ENCODE measurements at places on chromosomes 4 and X.

GRCh38 chrX:48474127-48474526, 1.9 kb upstream of the FTSJ1 start:
- no peak for DNase-seq

GRCh38 chrX:7086384-7086783, 61.1 kb upstream of the STS start:
- DNase-seq = no peak

GRCh38 chrX:153055871-153056749, at the start of gene PNMA3:
Gene PNMA3 (plus strand): TSS chrX:153056470. CDS start chrX:153057056, 586 bp downstream.
- no peak for DNase-seq

GRCh38 chrX:13220916-13221315, 98.9 kb downstream of the ATXN3L start:
- no peak for DNase-seq

DNA sequence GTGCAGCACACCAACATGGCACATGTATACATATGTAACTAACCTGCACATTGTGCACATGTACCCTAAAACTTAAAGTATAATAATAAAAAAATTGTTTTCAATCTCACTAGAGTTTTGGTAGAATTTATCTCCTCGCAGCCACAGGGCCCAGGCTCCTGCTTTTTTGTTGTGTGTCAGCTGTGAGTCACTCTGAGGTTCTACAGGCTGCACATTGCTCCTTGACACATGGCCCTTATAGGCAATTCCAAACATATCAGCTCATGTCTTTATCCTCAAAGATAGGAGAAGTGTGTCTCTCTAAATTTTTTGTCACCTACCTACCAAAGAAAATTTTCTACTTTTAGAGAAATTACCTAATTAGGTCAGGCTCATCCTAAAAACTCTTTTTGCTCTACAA, 252.1 kb upstream of the ADGRL3 start:
- no peak for DNase-seq

DNA sequence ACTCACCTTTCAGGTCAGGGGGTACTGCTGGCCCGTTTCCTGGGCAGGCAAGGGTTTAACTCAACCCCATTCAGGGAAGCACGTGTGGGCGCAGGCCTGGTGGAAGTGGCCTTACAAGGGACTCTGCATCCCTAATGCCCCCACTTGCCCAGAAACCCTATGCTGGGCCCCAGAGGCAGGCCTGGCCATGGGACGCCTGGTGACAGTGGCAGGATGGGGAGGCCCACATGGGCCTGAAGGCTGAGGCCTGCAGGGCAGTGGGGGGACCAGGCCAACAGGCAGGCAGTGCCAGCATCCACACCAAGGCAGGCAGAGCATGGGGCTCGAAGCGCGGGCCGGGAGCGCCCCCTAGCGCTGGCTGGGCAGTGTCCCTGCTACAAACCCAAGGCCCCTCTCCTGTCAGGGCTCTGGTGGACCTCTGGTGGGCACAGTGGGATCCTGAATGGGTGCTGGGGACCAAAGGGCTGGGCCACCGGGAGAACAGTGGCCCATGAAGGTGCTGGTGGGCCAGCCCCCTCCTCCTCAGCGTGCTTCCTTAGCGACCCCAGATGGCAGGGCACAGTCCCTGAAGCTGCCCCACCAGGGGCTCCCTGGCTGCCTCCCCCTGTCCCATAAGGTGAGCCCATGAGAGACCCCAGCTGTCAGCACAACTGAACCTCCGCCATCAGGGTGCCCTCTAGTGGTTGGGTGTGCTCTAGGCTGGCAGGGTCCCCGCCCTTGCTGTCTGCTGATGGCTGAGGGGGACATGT, 16.8 kb downstream of the FGFR3 start:
- peak; percentile 60 for DNase-seq

DNA sequence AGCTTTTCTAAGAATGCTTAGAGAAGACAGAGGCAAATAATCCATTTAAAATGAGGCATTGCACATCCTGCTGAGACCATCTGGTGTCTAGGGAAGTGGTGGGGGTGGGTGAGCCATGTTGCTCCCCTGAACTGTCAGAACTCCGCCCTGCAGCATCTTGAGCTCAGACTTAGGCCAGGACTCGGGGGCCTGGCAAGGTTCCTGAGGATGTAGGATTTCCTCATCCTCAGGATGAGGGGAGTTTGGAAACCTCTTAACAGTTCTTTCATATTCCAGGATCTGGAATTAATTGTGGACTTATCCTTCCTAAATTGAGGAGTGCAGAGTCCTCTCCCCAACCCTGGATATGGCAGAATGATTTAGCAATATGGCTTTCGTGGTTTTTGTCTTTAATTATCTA, 6.6 kb downstream of the TLL1 start:
- no peak for DNase-seq

- no peak for DNase-seq
Measured at GRCh38 chrX:6640727-6641126, 105.8 kb upstream of the VCX3A start.

DNA sequence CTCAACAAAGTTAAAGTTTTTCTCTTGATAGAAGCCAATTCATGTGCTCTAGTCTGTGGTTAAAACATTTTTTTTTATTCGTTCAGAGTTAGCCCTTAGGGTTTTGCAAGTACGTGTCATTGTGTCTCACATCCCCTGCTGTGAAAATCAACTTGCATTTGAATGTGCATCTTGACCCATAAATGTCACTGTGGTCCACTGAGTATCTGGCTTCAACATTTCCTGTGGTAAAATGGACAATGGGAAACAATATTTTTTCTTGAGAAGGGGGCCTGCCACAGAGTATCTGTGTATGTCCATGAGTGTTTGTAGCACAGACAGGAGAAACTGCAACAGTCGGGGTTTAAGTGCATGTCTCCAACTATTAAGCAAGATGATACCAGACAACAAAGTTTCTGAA, 554.8 kb upstream of the TENM3 start:
- no peak for DNase-seq

- no peak for DNase-seq
Measured at GRCh38 chr4:85769009-85769408, 294.1 kb downstream of the ARHGAP24 start.

DNA sequence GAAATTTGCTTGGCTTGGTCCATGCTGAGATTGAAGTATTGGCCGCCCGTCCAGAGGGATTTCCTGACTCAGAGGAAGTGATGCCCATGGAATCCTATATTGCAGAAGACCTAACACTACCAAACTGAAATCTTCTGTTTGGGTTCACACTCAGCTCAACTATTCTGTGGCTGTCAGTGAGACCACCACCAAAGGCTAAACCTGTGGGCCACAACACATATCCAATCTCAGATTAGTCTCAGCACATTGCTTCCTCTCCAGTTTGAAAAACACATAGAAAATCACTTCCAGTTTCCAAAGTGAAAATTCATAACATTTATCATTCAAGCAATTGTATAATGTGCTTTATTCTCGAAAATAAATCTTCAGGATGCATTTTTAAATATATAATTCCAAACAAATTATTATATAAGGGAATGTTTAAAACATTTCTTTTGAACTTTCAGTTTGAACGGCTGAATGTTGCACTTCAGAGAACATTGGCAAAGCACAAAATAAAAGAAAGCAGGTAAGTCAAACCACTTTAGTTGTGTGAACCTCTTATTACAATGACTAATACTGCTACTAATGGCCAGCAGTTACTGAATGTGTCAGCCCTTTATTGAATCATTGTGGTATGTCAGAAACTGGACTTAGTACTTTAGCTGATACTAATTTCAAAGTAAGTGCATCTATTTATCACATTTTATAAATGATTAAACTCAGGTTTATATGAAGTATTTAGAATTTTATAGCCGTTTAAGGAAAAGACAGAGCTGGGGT, 37.0 kb downstream of the GUCY1A1 start:
- DNase-seq = no peak

DNA sequence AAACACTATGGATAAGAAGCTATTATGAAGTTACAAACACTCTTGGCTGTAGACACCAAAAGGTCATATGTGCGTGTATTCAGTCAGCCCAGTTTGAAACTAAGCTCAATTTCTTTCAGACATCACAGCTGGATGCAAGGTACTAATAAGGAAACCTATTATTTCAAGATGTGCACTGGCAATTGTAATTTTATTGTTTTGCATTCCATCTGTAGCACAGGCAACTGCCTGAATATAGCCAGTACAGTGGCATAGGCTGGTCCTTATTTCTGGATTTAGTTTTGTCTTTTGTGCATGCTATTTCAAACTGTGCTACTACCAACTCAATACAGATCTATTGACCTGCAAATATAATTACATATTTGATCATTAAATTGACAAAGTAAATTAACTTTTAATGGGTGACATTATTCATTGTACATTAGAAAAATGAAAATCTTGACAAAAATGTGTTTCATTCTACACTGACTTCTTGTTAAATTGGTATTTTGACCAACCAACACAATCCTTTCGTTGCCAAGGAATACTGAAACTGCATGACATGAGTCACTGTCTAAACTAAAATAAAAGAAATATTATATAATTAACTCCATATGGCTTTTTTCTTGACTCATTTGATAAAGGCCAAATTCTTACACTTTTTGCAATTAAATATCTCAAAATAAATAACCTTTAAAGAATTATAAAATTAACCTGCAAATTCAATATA, 594.3 kb upstream of the ADGRL3 start:
- DNase-seq = no peak

DNA sequence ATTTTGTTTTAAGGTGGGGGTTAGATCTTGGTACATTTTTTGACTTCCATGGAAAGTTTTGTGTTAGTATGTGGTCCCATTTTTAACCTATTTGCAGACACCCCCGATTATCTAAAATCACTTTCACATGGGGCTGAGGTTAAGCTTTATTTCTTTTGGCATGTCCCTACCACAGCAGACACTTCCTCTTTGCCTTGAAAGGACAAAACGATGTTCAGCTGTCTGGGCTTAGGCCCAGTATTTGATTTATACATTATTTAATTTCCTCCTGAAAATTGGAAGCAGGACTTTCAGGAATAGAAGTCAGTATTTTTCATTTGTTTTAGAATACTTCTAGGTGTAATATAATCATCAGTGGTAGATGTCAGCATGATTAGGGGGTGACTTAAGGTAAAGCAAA, 112.4 kb upstream of the SPRY1 start:
- DNase-seq = no peak

GRCh38 chr4:169099771-169100180, 89.7 kb upstream of the CBR4 start:
- DNase-seq = no peak

DNA sequence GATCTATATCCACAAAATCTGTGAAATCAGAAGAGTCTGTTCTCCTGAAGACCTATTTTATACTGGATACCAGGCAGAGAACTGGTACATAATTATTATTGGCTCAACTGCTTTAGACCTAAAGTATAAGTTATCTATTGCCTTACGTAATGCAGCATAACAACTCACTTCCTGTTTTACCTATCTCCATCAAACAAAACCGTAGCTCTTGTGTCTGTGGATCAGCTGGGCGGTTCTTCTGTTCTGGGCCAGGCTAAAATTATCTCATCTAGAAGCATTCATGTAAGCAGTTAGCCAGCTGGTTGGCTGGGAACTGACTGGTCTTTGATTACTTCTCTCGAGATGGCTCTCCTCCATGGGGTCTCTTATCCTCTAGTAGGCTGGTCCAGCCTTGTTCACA, 57.8 kb downstream of the PPP1R2C start:
- no peak for DNase-seq

- DNase-seq = no peak
Measured at GRCh38 chr4:186724864-186725468, 1.3 kb upstream of the FAT1 start.

- no peak for DNase-seq
Measured at GRCh38 chr4:78749972-78750727, 26.0 kb upstream of the BMP2K start.

DNA sequence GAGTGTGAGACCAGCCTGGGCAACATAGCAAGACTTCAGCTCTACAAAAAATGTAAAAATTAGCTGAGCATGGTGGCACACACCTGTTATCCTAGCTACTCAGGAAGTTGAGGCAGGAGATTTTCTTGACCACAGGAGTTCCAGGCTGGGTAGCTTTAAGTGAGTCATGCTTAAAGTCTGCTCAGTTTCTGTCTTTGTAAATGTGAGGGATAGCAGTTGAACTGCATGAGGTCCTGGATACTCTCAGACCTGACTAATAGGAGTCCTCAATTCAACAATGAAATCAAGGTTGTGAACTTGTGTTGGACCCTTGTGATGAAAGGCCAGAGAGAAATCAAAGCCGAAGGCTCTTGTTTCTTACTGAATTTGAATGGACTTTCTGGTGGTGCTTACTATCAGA, 45.2 kb downstream of the STARD8 start:
- no peak for DNase-seq

- DNase-seq = no peak
Measured at GRCh38 chr4:111633663-111634266, 511.5 kb upstream of the FAM241A start.

- DNase-seq = no peak
Measured at GRCh38 chrX:110987292-110987691, 108.7 kb upstream of the PAK3 start.

DNA sequence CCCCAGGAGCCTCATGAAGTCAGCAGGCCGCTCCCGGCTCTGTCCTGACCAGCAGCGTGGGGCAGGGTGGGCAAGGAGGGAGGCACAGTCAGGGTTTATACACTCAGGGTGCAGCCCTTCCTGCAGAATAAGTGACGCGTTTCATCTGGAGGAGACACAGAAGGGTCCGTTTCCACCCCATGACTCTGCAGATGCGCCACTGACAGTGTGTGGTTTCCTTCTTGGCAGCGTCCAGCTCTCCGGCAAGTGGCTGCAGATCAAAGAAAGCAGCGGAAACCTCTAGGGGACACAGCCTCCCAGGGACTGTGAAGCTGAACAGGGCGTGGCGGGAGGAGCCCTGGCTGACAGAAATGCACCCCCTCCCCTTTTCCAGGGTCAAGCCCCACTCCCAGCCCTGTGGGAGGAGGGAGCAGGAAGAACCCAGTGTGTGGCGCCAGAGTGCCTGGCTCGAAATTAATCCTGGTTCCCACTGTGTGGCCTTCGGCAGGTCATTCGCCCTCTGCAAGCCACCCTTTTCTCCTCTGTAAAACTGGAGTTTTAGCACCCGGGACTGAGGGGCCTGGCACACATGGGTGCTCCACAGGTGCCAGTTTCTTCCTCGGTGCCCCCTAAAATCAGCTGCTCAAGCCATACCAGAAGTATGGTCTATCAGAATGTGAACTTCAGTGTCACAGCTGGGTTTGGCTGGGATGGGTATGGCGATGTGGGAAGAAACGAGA, 17.3 kb upstream of the TBC1D14 start:
- DNase-seq = no peak

- no peak for DNase-seq
Measured at GRCh38 chrX:40281336-40282005, 183.7 kb upstream of the BCOR start.

GRCh38 chrX:734362-734761, 103.8 kb downstream of the SHOX start:
- DNase-seq = no peak

- no peak for DNase-seq
Measured at GRCh38 chr4:63155561-63155960, 1253.7 kb downstream of the TECRL start.

DNA sequence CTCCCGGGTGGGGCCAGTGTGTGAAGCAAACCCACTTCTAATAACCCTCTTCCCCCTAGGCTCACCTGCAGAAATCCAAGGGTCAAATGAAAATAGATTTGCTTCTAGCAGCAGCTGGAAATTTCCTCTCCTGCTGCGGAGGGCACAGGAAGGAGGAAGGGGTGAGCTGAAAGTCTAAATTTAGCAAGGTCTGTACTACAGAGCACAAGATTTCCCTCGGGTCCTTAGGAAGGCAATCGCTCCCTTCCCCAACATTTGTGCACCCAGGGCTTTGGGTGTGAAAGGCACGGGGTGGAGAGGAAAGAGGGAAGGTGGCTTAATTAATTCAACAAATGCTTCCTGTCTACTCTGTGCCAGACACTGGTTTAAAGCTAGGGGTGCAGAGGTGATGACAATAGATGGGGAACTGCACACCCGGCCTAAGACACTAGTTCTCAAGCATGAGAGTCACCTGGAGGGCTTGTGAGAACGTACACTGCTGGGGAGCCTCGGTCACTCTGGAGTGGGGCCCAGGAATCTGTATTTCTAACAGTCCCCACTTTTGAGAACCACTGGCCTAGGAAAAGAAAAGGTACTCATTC, 204.4 kb downstream of the NSUN7 start:
- DNase-seq = no peak
